ENCODE measurements at places on chromosomes 7 and 10.

DNA sequence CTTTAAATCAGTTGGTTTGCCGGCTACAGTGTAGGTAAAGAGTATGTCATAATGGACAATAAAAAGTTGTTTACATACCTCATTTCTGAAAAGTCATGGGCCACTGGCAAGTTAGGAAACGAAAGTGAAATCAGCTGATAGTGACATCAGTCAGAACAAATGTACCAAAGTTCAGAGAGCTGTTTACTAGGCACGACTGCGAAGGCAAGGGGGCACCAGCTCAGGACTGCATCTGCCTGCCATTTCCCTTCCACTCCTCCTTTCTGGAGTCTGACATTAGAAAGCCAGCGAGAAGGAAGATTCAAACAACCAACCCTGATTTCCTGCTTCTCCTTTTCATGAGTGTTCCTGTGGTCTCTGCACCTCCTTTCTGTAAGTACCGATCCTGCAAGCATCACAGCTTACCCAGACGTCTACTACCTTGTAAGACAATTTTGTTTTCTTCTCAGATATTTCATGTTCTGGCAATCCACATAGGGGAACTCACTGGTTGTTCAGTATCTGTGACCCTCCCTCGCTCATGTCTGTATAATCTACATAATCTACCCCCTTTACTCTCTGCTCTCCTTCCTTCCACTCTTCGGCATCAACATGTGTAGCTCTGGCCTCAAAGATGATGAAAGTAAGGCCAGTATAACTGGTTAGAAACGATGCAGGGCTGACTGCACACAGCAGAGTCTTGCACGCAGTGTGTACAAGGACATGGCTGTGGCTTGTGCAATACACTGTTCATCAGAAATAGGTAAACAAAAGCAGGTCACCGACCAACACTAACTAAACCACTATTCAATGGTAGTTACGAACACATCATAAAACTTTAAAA lies at the start of gene TMEM140:
Gene TMEM140 (plus strand): TSS at position 174 of the 823 bp plus-strand sequence. CDS start 16,370 bp downstream, outside the sequence.
- no peak for DNase-seq

DNA sequence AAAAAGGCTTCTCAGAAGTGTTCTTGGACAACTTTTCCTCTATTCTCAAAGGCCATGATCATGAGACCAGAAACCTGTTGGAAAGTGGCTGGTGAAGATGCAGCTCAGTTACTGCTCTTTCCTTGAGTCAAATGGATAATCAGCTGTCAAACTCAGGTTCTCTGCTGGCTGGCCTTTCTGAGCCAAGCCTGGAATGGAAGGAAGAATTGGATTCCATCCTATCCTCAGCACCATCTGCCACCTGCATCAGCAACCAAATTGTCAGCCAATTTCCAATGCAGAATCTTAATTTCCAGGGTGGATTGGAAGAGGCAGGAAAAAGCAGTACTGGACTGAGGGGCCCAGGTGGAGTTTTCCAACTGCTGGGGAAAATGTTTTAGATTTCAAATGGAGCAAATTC lies 631.7 kb downstream of the KCNMA1 start:
- DNase-seq: no peak

DNA sequence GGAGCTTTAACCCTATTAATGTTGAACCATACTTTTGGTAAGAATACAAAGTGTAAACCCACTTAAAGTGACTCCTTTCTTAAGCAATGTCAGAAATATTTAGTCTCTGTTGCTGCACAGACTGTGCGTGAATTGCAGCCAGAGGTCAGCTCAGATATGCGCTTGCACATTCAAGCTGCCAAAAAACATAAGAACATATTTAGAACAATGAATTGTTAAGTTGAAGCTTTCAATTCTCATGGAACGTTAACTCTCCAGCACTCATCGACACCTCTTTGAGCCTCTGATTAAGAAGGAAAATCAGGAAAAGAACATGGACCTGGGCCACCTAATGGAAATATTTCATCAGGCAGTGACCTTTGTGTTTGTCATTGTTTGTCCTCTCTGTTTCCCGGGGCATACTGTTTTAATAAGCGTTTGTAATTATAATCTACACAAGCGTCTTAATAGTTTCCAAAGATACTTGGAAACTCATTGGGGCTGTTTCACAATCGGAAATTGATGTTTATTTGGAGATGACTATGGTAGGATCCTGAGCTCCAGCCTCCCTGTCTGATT lies 193.0 kb upstream of the CELF2 start:
- no peak for DNase-seq

GRCh38 chr7:55965100-55965470 lies 700 bp downstream of the NIPSNAP2 start:
- DNase-seq: peak; percentile 14

DNA sequence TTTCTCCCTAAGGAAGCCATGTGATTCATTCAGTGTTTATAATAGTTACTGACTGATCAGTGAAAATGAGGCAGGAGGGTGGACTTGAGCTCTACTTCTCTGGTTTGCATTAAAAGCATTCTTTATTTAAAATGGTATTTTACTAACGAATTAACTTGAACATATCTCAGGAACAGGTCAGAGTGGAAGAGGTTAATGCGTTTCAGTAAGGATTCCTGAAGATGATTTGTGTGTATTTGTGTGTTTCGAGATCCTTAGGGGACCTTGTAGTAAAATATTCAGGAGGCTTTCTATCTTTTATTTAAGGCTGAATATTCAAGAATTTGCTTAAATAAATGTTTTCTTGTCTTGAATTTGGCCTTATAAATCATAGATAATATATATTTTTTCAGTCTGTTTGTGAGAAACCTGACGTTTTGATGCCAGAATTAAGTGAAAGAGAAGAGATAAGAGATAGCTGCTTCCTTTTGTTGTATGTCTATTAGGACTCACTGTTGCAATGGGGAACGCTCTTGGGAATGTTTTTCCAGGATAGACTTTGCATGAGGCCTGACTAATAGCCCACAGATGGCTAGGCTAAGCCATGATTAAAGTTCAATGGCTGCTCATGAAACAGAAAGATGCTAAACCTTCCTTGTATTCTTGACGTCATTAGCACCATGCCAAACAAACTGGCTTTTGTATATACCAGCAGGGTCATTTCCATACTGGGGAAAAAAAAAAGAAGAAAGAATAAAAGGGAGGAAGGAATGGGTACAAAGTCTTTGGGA lies 93.8 kb upstream of the MTPN start:
- DNase-seq: no peak

- DNase-seq: no peak
These were observed 32.7 kb upstream of the DMTF1 start for GRCh38 chr7:87119581-87119980.

DNA sequence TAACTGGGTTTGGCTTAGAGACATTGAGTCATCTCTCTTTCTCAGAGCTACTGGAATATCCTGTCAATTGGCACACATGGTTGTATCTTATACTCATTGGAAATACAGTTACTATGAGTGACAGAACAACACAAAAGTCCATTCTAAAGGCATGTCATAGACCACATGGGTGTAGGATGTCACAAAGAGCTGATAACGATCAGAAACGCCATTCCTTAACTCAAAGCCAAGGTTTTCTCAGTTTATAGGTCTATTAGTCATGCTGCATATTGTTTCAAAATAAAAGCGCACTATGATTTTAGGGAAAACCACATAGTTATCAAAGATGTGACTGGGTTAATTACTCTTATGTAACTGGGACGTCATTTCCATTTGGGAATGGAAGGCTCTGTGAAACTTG lies 147.2 kb upstream of the FAM171A1 start:
- DNase-seq: no peak

GRCh38 chr7:123075838-123076467 lies 80.5 kb upstream of the TAS2R16 start:
- DNase-seq: no peak

DNA sequence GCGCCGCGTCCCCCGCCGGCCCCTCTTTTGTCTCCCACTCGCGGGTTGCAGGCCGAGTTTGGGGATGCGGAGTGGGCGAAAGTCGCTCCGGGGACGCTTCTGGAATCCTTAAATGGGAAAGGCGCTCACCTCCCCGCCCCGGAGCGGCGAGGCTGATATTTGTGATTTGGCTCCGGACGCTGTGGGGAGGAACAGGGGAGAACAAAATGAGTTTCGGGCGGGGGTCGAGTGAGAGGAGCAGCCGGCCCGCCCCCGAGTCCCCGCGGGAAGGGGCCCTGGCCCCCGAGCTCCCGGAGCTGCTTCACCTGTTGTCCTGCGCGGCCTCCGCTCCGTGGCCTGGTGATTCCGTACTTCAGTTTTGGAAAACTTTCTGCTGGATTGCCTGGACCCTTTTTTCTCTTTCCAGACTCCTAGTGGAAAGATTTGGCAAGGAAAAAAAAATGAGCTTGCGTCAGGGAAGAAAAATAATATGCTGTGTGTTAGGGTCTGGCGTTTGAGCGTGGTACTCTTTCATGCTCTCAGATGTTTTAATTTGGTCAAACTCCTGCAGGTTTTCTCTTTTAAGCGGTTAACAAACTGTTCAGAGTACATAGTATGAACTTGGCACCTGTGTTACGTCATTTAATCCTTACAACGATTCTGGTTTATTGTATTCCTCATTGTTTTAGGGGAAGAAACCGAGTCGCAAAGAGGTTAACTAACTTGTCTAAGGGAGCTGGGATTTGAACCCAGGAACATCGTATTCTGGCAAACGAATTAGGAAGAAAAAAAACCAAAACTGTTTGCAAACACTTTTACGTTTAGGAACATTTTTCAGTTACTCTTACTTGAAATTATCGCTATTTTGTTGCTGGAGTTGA lies 924 bp downstream of the BMPR1A start:
- peak; percentile 16 for DNase-seq

- no peak for DNase-seq
These were observed 15.9 kb downstream of the FAM53B start for GRCh38 chr10:124728071-124728829.

GRCh38 chr10:22433875-22434274 lies 88.6 kb downstream of the SPAG6 start:
- DNase-seq: no peak

GRCh38 chr7:142807855-142808460 lies 37.2 kb downstream of the PRSS2 start:
- no peak for DNase-seq

GRCh38 chr7:44486693-44487092 lies 3.8 kb downstream of the NUDCD3 start:
- no peak for DNase-seq

- DNase-seq: no peak
These were observed 1.0 kb upstream of the CYP2W1 start for GRCh38 chr7:981793-982510.

- DNase-seq: no peak
These were observed 237.7 kb upstream of the PRKCQ start for GRCh38 chr10:6817770-6818169.

- DNase-seq: no peak
These were observed 62.1 kb downstream of the VWA2 start for GRCh38 chr10:114301177-114301576.

GRCh38 chr10:61475449-61475873 lies 22.3 kb upstream of the TMEM26 start:
- DNase-seq: no peak

GRCh38 chr7:102230593-102230992 lies 56.1 kb upstream of the SH2B2 start:
- no peak for DNase-seq

DNA sequence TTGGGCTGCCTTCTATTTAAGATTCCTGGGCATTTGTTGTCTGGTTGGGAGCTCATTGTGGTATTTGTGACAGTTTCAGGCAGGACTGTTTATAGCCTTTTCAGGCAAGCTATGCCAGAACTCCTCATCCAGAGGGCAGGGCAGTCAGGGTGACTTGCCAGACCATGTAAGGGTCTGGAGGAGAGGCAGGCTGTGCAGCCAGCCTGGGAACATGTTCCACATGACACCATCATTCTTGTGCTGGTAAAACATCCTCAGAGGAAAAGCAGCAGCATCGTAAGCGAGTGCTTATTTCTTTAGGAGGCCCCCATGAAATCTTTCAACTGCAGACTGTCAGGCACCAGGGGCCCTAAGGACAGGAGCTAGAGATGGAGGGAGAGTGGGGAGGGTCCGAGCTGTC lies 44.0 kb upstream of the SORBS1 start:
- DNase-seq: no peak

GRCh38 chr7:84876061-84876821 lies 310.6 kb downstream of the SEMA3D start:
- DNase-seq: no peak

DNA sequence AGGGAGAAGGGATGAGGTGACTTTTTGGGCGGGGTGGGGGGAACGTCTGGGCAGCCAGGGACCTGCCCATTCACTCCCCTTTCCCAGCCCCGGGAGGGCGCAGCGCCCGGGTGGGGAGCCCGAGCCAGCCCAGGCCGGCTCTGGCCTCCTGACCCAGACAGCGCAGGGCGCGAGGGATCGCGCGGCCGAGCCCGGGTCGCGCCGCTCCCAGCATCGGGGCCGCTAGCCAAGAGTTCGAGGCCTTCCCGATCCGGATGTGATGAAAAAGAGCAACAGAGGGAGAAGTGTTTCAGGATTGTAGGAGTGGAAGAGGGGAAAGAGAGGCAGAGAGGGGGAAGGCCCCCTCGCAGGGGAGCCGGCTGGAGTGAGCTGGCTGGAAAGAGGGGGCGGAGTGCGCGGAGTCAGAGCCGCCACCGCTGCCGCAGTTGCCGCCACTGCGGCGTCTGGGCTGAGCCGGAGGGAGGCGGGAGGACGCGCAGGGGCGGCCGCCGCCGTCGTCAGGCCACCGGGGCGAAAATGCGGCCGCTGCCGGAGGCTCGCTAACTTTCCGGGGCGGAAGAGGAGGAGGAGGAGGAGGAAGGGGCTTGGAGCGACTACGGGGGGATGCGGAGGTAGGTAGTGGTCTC lies at the start of gene MDFIC:
Gene MDFIC (plus strand): TSS at position 69 of the 626 bp plus-strand sequence. CDS start 940 bp downstream, outside the sequence.
- DNase-seq: peak; percentile 11

DNA sequence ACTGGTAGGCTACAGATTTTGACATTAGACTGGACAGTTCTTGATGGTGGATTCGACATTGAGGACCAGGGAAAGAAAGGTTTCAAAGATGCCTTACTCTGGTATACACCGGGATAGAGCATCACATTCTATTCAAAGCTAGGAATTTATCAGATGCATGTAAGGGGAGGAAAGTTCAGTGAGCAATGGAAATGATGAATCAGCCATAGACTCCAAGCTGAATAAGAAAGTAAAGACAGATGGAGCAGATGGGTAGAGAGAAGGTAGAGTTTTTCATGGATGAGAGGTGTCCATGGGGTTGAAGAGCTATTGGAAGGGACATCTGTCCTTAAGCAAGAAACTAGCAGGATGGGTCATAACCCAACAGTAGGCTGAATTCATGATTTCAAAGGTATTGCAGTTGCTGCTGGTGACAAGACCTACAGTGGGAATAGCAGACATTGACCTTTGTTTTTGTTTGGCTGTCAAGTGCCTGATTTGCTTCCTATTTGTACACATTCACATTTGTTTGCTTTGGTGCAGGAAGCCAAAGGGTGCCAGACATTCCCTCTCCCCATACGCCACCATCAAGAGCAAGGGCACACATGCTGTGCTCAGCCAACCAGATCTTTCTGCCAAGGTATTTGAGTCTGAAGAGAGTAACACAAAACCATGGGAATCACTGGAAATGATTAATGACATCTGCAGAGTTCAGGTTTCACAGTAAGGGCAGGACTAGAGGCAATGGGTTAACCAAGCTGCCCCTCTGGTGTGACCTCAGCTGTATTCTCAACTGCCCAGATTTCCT lies 8.6 kb upstream of the CACUL1 start:
- peak; percentile 15 for DNase-seq

DNA sequence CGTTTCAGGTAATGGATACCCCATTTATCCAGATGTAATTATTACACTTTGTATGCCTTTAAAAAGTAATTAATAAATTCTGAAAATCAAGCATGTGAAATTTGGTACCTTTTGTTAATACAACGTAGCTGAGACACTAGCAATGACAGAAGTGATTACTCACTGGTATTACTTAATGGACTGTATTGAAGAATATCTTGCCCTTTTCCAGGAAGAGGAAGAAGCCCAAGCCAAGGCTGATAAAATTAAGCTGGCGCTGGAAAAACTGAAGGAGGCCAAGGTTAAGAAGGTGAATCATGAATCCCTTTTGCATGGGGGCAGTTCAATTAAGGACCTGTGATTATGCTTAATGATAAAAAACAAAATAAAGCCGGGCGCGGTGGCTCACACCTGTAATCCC lies 64.8 kb downstream of the APBB1IP start:
- no peak for DNase-seq
